Stimulated activated CD4-positive, alpha-beta T cell treated with anti-CD3 and anti-CD28 coated beads, Interleukin-1b, Interleukin-23, amount 100 ng/mL, for 1 hour (primary cell): ENCODE measurements at places on chromosomes 12 and 14.

DNA sequence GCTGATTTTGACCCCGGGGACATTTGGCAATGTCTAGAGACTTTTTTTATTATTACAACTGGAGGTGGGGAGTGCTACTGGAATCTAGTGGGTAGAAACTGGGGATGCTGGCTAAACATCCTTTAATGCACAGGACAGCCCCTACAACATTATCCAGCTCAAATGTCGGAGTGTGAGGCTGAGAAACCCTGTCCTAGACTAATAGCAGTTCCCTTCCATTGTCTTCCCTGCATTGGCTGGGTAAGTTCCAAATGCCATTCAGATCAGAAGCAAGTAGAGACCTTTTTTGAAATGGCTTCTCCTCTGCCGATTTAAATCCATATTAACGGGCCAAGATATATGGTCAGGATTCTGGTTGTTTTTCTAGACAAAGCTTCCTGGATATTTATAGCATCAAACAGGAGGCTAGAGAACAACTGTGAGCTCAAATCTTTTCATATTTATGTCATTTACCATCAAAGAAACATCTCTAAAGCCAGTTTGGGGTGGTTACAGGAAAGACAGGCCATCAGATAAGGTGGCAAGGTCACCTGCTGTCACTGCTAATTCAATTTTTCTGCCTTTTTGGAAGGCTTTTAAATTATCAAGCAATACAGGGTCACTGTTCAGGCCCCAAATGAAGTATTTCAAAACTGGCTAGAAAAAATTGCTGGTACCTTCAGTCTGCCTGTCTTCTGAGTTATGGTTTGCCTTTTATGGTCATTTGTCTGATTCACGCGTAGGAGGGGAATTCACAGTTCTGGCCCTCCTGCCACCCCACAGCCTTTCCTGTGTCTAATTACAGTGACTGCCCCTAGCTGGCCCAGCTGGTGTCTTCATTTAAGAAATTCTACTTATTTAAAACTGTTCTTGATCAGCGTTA is 20.1 kb upstream of the AKAP5 start:
- DNase-seq: no peak

DNA sequence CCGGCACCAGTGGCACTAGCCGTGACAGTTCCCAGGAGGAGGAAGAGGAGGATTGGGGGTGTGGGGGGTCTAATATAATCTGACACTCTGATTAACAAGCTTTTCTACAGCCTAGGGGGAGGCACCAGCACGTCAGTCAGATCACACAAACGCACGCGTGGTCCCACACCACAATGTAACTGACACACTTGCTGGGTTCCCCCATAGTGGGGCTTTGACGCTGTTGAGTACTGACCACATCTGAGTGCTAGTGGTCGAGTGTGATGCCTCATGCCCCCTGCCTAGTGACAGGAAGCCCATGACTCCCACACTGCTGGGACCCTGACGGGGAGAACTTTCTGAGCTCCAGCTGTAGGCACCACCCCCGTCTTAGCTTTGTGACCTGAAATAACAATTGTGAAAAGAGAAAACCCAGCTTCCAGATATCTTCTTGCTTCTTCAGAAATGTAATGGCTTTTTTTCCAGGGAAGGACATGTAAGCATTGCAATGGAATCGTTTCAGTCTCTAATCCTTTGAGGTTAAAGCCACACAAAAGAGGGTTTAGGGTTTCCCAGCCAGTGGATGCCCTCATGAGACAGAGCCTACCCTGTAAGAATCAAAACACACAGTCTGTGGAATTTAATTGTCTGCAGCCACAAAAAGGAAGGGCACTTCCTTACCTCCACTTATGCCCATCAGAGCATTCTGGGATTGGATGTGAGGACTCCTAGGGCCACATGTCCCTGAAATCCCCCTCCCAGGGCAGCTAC is 183.9 kb downstream of the PIWIL1 start:
- no peak for DNase-seq

GRCh38 chr12:16281157-16281556 is 3.7 kb upstream of the SLC15A5 start:
- no peak for DNase-seq

DNA sequence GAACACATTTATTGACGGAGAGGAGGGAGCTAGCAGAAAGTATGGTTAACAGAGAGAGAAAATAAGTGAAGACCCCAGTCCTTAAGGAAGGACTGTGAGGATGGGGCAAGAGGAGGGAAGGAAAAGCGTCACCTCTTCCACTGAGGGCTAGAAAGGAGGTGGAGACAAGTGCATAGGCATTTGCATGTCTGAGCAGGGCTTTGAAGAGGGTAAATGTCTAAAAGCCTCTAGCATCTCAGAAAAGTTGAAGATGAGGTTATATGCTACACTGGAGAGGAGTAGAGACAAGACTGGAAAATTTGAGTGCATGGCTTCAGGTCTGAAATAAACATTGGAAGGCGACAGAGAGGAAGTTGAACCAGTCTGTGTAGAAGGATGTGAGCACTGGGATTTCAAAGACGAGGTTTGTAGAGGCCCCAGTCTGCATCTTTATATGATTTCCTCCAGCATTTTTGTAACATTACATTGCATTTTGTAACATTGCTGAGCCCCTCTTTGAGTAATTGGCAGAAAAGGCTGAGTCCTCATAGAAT is 98.5 kb upstream of the IFNG-AS1 start:
- no peak for DNase-seq

DNA sequence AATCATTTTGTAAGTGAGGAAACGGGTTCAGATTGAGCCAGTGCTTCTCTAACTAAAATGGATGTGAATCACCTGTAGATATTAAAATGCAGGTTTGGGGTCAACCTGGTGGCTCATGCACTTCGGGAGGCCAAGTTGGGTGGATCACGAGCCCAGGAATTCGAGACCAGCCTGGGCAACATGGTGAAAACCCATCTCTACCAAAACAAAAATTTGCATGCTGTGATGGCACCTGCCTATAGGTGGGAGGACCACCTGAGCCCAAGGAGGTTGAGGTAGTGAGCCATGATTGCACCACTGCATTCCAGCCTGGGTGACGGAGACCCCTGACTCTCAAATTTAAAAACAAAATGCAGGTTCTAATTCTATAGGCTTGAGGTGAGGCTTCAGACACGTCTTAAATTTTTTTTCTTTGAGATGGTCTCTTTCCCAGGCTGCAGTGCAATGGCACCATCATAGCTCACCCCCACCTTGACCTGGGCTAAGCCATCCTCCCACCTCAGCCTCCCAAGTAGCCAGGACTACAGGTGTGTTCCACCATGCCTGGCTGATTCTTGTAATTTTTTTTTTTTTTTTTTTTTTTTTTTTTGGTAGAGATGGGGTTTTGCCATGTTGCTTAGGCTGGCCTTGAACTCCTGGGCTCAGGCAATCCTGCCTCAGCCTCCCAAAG is 9.0 kb downstream of the TUBA1C start:
- DNase-seq: no peak

DNA sequence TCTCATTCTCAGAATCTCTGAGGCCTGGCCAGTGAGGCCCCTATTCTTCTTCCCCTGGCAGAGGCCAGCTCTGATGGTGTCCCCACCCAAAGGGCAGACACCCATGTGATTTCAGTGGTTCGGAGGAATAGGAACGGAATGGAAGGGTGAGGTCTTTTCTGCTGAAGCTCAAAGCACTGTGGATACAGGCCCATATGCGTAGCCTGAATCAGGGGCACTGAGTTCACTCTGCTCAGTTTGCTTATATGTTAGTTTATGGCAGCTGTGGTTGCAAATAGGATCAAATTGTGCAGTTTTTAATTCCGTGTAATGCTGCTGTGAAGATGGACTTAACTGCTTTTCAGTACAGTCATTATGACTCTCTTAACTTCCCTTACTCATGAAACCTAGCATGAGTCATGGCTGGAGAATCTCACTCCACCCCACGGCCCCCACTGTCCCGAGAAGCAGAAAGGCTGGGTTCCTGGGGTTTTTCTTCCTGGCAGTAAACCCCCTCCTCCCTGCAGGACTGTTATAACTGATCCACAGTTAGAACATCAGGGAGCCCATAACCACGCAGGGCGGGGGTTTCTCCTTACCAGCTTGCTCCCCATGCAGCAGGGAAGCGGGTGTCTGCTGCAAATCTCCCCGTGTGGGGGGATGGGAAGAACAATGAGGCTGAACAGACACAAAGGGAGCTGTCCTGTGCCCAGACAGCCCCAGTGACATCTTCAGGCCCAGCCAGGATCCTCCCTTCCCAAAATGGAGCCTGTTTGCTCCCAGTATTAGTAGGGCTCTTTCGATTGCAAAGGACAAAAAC is 122.7 kb downstream of the SLC38A6 start:
- no peak for DNase-seq

GRCh38 chr12:86698641-86698980 is 442.4 kb upstream of the MGAT4C start:
- no peak for DNase-seq

DNA sequence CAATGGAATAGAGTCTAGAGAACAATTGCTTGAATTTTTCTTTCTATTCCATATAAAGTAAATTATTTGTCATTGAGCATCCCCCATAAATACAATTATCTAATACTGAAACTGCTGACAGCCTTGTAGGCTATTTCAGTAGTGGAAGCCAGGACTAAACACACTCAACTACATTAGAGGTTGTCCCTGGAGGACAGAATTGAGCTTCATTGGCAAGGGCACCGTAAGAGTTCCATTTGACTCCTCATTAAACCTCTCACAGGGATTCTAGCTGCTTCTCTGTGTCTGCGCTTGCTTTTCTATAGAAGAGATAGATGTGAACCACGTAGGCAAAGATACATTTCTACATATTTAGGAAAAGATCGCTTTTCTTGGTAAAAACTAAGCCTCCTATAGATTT is 3.5 kb upstream of the PTPRO start:
- no peak for DNase-seq

DNA sequence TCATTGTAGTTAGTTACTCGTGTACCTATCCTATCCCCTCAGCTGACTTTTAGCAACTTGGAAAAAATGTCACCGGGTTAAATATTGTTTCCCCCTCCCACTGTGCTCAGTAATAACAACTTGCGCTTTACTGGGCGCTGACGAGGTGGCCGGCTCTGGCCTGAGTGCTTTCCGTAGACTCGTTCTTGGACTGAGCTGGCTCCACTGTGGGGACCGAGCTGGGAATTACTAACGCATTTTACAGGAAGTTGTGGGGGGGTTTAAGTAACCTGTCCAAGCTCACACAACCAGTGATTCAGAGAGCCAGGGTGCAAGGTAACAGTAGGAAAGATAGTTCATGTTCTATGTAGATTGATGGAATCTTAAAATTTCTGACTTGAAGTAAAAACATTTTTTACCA is 82.5 kb upstream of the KICS2 start:
- DNase-seq: no peak

GRCh38 chr14:105059925-105060565 is 5.2 kb downstream of the GPR132 start:
- no peak for DNase-seq

DNA sequence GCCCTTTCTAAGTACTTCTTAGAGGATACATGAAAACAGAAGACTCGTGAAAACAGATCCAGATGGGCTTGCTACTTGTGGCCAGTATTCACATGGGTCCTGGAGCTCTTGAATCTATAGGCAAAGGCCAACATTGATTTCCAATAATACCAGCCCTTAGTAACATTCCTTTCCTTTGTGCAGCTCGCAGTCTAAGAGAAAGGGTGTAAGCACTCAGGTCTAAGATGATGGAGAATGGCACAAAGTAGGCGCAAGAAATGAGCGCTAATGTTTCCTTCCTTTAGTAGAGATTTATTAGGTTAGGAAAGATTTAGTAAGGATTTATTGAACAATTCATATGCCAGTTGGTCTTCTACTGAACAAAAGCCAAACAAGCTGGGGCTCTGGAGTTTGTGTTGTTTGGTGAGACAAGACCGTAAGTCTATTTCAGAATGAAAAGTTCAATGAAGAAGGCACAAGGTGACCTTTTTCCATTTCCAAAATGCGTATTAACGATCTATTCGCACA is 525 bp downstream of the RNU6-8 start:
- no peak for DNase-seq

- DNase-seq: no peak
Measured at GRCh38 chr12:74415633-74416032, 122.0 kb upstream of the ATXN7L3B start.

- DNase-seq: no peak
Measured at GRCh38 chr12:64946132-64946829, 121.8 kb downstream of the TBC1D30 start.

- DNase-seq: no peak
Measured at GRCh38 chr12:30041096-30041495, 257.4 kb upstream of the TMTC1 start.

- DNase-seq: no peak
Measured at GRCh38 chr12:14479004-14479403, 88.7 kb downstream of the PLBD1 start.

GRCh38 chr12:113237748-113238147 is 16.5 kb downstream of the TPCN1 start:
- no peak for DNase-seq

- DNase-seq: no peak
Measured at GRCh38 chr12:18752947-18753346, 15.0 kb downstream of the CAPZA3 start.

- DNase-seq: no peak
Measured at GRCh38 chr14:66918527-66918926, 270.7 kb upstream of the GARIN2 start.

DNA sequence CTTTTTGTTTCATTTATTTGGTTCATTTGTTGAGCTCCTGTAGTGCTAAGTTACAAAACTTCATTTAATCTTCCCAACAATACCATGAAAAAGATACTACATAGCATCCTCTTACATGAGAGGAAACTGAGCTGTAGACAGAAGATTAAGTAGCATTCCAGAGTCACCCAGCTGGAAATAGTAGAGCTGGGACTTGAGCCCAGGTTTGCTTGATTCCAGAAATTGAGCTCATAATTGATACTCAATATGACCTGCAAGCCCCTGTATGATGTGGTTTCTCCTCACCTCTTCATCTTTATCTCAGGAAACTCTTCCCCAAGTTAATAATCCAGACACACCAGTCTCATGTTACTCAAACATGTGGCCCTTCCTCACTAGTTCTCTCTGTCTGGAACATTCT is 87.0 kb upstream of the DAAM1 start:
- no peak for DNase-seq

- no peak for DNase-seq
Measured at GRCh38 chr14:38404100-38404541, 148.2 kb upstream of the CLEC14A start.

GRCh38 chr12:608413-608812 is 54.8 kb downstream of the NINJ2 start:
- DNase-seq: no peak

DNA sequence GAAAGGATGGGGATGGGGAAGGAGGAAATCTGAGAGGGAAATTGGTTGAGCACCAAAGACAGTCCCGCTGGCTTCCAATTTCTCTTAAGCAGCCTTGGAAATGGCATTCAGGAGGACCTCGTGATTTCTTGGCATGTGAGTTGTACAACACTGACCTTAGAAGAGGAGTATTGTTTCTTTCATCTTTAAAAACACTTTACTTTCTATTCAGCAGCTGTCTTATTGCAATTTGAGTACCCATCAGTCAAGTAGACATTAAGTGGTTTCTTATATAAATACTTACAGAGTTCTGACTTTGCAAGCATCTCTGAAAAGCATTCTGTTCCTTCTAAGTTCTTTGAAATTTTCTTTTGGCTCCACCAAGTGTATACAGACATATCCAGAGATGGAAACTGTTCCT is 83.2 kb downstream of the LMNTD1 start:
- DNase-seq: no peak

GRCh38 chr12:76591476-76591875 is 31.9 kb upstream of the OSBPL8 start:
- no peak for DNase-seq

- DNase-seq: no peak
Measured at GRCh38 chr14:33516898-33517436, 433.9 kb downstream of the EGLN3 start.

- DNase-seq: peak; percentile 21
Measured at GRCh38 chr14:100587086-100587762, at the start of gene BEGAIN. TSS of gene BEGAIN (minus strand) at chr14:100587417. CDS start at chr14:100587290, 127 bp downstream.

- no peak for DNase-seq
Measured at GRCh38 chr14:74973003-74973653, 17.7 kb upstream of the PGF start.
